ENCODE measurements at places on chromosomes 2 and 18. TPM values are rescaled to one million over a fixed set of nuclear protein-coding genes. Genes with fewer than 3 reads are reported as not detected.

GRCh38 chr2:216829533-216829932 lies 30.3 kb downstream of the TNP1 start:
- no peak for DNase-seq

- DNase-seq: no peak
These were observed 60.3 kb downstream of the ARMC9 start for GRCh38 chr2:231258701-231259100.

- no peak for DNase-seq
These were observed 133.3 kb downstream of the LCLAT1 start for GRCh38 chr2:30580391-30580790.

DNA sequence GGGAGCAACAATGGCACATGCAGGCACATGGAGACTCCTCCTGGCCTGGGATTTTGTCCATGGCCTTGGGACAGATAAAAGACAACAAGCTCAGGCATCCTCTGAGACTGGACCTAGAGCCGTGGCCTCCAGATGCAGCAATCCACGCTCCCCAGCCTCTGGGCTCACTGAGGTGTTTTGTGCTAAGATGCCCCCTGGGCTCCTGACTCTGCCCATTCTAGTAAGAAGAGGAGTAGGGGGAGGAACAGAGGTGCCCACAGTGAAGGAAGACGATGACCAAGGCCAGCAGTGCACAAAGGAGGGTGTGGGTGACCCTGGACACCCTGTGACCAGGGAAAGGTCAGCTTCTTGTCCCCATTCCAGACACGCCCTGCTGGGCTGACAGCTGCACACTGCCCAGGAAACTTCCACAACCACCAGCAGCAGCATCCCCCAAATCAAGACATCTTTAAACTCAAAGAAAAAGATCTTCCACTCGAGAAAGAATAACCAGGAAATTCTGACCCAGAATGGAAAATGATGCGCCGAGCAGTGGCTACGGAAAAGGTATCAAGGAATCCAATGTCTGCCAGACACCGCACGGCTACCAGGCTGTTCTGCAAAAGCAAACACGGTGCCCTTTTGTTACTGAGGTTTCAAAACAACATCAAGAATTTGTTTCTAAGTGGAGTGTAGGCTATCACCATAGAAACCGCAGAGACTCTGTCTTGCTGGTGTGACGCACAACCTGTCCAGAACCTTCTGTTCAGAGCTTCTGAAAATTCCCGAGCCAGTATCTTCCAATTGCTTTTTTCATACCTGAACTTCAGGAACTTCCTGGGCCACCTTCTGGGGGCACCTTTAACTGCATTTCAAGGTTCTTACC lies 65.5 kb downstream of the ZNF516 start:
- no peak for DNase-seq

DNA sequence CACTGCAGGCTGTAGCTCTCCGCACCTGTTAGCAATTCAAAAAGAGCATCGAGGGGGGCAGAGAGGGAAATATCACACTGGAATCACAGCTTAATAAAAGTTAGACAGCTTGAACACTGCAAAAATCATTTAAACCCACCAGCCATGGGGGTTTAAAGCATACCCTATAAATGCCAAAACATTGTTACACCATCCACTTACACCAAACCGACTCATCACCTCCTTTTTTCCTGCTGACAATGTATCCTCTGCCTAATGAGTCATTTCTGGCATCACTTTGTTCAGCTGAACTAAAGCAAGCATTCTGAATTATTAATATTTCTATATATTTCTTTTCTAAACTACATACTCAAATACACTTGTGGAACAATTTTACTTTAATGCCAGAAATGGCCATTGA lies 21.6 kb downstream of the MC4R start:
- DNase-seq: no peak

DNA sequence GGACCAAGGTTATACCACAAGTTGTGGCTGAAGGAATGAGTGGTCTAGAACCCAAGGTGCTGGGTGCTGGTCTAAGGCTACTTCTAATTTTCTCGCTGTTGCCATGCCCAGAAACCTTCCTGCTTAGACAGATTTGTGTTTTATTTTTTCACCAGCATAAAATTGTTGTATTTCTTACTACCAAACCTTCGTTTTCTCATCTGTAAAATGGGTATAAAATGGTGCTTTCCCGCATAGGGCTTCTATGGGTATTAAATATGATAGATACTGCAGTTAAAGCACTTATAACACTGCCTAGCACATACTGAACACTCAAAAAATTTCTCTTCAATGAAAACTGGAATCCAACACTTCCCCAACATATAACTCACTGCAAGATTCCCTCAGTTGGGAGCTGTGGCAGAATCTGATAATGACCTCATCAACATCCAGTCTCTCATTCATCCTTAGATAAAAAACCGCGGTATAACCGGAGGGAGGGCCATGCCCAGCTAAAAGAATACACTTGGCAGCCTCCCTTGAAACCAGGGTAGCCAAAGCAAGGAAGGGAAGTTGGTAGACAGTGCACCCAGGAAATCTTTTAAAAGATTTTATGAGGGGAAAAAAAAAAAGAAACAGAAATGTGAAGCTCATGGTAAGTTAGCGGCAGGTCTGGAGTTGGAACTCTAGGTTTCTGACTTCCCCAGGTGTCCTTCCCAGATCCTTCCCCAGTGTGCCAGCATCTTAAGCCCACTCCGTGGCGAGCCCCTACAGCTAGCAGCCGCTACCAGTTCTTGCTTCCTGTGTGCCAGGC lies 1.2 kb downstream of the NEMP2 start:
- DNase-seq: no peak

RGPD8 gene
- total RNA-seq: 8.1 TPM

- DNase-seq: no peak
These were observed 34.0 kb downstream of the TMEM185B start for GRCh38 chr2:120189189-120189588.

KYNU gene
- total RNA-seq: not detected

DNA sequence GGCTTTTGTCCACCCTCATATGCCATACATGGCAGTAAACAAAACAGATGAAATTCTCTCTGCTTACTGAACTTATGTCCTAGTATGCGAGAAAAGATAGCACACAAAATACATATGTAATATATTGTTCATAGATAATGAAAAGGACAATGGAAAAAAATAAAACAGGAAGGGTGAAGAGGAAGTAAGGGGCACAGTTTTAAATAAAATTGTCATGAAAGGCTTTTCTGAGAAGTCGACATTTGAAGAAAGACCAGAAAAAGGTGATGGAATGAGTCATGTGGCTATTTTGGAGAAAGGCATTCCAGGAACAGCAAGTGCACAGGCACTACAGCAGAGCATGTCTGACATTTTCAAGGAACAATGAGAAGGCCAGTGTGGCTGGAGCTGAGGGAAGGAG lies 56.4 kb downstream of the KCNH7 start:
- DNase-seq: no peak

ALKAL2 gene
- 0.48 TPM for total RNA-seq

DNA sequence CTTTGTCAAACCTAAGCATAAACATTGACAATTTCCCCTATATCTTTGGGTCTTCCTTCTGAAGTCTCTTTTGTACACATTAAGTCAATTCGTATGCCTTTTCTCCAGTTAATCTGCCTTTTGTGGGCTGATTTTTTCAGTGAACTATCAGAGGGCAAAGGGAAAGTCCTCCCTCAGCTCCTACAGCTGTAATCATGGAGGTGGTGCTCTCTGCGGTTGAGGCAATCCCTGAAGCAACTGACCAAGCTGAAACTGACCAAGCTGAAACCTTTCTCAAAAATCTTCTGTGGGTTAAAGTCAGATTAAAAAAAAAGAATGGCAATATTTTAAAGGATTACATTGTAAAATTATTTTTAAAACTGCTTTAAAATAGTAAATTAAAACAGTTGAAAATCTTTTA lies 105.8 kb upstream of the DNAJC10 start:
- no peak for DNase-seq

DNA sequence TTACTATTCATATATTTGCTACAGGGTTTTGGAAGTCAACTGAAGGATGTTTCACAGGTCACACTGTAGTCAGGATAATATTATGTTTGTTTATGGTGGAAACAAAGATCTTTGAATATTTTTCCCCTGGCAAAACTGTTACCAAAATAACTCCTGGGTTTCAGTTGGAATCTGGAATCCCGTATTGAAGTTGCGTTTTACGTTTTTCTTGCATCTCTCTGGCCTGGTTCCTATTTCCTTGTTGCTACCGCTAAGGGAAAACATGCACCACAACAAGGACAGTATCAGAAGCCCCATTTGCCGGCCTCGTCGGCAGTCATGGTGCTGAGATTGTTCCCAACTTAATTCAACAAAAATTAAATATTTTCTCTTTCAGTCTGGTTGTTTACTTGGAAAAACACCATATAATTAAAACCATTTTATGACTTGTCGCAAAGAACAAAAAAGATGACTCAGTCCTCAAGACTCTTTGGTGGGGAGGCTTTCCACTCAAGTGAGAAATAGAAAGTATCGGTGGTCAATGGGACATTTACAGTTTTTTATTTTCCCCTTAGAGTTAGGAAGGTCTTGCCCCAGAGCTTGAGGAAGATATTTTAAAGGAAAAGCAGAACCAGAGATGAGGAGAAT lies 42.3 kb downstream of the EN1 start:
- no peak for DNase-seq

CYS1 gene
- 0.07 TPM for total RNA-seq

STAT4 gene
- total RNA-seq: 0.33 TPM

DNA sequence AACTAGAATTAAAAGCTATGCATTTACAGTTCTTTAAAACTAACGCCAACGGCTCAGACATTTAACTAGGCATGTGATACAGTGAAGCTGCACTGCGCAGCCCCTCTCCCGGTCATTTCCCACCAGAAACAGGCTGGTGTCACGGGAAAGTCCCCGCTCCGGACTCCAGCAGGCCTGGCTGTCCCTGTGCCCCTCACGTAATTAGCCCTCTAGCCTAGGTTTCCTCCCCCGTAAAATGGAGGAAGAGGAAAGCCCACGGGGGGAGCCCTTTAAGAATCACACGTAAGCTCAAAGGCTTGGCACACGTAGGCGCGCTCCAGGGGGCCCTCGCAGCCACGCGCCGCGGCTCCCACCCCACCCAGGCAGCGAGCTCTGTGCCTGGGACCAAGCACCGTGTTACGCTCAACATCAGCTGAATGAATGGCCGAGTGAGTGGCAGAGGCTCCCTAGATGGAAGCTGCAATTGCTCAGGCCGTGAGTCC lies 48.0 kb downstream of the KCNIP3 start:
- no peak for DNase-seq

GRCh38 chr2:70897203-70897976 lies 38.3 kb upstream of the ATP6V1B1 start:
- no peak for DNase-seq

DNA sequence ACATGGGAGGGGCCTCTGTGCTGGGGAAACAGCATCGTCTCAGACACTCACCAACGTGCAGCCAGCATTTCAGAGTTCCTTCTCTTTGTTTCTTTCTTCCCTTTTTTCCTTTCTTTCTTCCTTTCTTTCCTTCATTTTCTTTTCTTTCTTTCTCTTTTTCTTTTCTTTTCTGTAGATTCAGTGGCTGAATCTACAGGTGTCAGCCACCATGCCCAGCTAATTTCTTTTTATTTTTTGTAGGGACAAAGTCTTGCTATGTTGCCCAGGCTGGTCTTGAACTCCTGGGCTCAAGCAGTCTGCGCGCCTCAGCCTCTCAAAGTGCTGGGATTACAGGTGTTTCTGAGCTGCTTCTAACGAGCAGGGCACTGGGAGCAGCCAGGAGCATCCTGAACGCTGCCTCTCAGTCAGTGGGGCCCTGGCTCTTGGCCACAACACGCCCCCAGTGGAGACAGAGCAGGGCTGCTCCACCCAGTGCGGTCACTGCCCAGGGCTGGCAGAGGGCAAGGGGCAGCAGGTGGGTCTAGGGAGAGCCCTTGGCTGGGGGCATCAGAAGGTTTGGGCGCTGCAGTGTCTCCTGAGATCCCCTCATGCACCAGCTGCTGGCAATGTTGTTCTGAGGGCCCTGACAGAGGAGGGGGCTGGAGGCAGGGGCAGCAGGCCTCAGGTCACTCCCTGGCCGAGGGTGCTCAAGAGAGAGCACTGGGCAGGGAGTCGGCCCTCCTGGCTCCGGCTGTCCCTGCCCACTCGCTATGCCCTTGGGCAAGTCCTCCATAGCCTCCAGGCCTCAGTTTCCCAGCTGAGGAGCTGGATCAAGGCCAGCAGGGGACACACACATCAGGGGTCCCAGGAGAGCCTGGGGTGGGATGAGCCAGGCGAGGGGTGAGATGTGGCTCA lies 4.7 kb upstream of the KLHL30 start:
- DNase-seq: no peak

- DNase-seq: no peak
These were observed 27.1 kb upstream of the BARD1 start for GRCh38 chr2:214836568-214836967.

- DNase-seq: peak; percentile 17
These were observed 207.8 kb downstream of the CYP26B1 start for GRCh38 chr2:71939588-71940535.

DNA sequence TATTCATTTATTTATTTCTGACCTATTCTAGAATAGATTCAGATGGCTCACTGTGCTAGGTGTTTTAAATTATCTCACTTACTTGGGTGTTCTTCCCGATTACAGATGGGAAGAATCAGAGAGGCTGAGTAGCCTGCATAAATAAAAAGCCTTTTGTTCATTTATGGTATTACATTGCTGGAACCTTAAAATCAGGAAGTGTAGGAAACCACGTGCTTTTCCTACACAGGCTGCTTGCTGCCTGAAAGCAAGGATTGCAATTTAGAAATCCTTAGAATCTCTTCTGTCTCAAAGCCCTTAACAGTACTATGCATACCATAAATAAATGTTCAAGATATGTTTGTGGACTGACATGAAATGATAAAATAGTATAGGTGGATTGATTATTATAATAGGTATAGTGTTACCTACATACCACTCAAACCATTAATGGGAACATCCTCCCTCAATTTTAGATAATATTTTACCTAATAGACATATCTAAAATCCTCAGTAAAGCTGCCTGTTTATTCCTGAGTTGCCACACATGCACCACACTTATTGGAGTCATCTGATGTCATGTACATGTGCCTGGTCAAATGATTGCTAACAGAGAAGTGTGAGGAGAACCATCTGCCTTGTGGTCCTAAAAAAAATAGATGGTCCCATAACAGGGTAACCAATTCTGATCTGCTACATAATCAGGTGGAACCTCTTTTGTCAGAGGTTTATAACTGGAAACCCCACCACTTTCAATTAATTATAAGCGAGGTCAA lies 73.5 kb upstream of the C2orf15 start:
- no peak for DNase-seq

FOXI3 gene
- total RNA-seq: 18.3 TPM

PLEKHB2 gene
- total RNA-seq: 55.9 TPM

All from H9 (cell line).